ENCODE measurements at places on chromosomes 5 and 9.

DNA sequence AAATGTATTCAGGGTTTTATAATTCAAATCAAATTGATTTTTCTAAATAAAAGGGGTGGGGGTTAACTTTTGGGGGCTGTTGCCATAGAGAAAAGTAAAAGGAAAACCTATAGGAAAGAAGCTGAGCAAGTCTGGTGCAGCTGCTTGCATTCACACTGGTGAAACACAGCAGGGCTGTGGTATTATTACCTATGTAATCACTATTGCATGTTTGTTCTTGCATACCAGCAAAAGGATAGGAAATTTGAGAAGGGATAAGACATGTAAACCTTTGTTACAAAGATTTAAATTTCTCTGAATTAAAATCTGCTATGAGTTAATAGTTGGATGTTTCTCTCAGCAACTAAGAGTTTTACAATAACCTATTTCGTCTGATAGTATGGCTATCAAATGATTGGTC lies 346.7 kb downstream of the EFNA5 start:
- no peak for DNase-seq

- no peak for DNase-seq
Observed at GRCh38 chr9:134568116-134568515, 73.5 kb upstream of the COL5A1 start.

- no peak for DNase-seq
Observed at GRCh38 chr9:126611193-126611591, 2.5 kb upstream of the LMX1B start.

DNA sequence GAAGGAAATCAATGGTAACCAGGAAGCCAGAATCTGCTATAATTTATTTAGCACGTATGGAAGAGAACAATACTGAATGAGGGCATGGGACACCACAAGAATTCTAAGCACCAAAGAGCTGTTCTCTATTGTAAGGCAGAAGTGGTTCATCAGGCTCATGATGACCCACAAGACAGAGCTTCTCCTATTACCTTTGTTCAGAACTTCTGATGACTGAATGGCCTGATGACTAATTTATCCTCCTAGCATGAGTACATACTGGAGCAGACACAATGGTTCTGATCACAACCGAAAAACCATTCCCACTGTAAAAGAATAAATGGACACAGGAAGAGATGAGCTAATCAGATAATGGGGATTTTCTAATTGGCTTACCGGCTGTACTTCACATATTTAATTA lies 329.8 kb upstream of the PDE4D start:
- no peak for DNase-seq

DNA sequence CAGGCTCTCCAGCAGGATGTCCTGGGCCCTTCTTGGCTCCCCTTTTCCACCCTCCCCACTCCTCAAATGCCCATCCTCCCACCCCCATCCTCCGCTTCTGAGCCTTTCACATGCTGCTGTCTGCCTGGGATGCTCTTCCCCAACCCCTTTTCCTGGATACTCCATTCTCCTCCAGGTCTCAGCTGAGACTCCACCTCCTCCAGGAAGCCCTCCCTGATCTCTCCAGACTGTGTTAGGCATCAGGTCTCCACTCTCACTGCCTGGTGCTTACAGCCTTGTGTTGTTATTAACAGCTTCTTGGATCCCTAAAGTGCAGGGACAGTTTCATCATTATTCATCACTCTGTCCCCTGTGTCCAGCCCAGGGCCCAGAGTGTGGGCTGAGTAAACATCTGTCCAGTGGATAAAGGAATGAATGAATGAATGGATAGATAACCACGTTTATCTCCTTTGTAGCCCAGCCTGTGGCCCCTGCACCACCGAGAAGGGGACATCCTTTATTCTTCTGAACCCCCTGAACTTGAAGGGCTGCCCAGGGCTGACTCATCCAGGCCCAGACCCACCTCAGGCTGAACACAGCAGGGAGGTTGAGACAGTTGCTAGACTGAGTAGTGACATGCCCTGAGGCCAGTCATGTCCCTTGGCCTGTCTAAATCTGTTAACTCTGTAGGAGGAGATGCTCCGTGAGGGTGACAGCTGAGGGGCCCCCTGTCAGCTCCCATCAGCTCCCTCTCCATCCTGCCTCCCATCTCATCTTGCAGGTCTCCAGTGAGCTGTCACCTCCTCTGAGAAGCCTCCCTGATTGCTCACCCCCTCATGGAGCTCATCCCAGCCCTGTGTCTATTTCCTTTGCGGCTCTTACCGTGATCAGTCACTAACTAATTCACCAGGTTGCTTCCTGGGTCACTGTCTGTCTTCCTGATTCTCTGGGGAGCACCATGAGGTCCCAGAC lies 14.6 kb upstream of the LAMC3 start:
- no peak for DNase-seq

DNA sequence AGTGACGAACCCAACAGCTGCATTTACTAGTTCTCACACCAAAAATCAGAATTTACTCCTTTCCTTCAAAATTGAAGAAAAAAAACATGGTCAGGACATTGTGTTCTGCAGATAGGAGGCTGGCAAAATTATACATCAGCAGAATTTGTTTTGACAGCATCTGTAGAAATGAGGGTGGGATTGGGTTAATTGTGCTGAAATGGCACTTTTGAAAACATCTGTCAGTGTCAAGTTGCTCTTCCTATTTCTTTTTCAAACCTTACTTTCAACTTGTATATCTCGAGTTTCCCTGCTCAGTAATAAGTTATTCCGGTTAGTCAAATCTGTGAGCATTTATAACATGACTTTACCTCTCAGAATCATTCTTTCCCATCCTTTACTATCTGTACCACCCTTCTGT lies 19.8 kb downstream of the WDR36 start:
- DNase-seq, result no peak

DNA sequence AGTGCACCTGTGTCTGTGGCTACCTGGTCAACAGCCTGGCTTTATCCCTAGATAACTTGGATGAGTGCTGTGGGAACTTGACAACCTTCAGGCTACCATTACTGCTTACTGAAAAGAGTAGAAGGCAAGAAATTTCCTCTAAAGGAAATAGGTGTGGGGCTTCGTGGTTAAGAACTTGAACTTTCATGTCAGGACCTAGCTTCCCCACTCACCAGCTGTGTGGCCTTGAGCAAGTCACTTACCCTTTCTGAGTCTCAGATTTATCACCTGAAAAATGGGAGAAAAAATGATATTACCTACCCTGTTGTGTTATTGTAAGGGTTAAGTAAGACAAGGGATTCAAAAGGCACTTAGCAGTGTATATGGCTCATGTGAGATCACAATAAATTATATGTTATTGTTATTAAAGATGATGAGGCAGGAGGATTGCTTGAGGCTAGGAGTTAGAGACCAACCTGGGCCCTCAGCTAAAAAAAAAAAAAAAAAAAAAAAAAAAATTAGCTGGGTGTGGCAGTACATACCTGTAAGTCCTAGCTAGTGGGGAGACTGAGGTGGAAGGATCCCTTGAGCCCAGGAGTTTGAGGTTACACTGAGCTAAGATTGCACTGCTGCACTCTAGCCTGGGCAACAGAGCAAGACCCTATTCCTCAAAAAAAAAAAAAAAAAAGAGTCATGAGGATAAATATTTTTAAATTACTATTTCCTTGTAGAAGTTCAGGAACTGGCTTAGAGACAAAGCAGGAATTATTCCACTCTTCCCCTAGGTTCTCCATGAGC lies 97.0 kb upstream of the SPRY4 start:
- no peak for DNase-seq
